ENCODE measurements at places on chromosomes 3 and 15. TPM values are rescaled to one million over a fixed set of nuclear protein-coding genes. Genes with fewer than 3 reads are reported as not detected.

GRCh38 chr3:152184971-152185686, 83.6 kb upstream of the MBNL1 start:
- no peak for DNase-seq

- no peak for DNase-seq
Measured at GRCh38 chr3:126337980-126338651, 19.1 kb downstream of the KLF15 start.

DNA sequence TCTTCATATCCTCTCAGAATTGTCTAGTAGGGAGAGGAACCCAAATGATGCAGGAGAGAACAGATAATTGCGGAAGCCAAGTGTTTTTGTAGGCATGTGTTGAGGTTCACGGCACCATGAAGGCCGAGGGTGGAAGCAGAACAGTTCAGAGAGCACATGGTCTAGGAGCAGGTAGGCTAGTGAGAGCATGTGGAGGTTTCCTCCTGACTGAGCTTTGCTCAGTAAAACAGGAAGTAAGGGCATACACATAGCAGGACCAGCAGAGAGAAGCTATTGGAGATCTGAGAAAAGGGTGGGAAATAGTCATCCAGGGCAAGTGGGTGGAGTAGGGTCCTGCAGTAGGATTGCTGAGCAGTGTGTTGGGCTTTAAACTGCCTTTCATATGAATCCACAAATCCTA, 491.1 kb downstream of the FHIT start:
- no peak for DNase-seq

DNA sequence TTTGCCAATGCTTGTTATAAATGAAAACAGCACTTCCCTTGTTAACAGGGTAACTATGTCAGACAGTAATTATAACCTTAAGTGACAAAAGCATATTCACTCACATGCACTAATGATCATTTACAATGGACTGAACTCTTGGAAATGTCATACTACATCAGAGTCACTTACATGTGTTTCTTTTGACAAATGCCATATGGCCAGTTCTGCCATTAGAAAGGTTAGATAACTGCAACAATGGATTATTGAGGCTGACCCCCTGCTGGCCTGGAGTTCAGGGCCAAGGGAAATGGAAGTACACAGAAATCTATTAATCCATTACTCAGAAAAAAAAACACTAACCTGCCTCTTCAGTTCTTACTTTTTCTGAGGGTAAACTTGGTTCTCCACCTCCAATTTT, 313.4 kb downstream of the CNTN3 start:
- no peak for DNase-seq

DNA sequence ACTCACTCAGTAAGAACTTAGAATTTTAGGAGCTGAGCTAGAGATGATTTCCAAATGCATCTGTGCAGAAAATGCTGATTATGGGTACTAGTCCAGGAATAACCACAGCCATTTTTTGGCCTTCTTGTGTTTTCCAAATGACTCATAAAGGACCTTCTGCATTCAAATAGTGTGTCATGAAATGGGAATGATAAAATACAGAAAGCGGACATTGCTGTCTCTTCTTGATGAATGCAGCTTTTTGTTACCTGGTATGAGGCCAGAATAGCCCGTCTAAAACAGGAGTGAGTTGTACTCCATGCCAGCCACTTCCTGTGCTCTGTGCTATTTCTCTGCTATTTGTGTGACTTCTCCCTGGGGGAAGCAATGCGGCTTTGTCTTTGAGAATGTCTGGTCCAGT, 20.5 kb upstream of the FRMD5 start:
- no peak for DNase-seq

The FETUB gene
- total RNA-seq, result not detected

All from breast epithelium (tissue), 4 donors.